Hepatic stellate cell (primary cell): ENCODE measurements at places on chromosomes 12 and 14.
A peak's percentile ranks its signal among the peaks of the same experiment; 100 is the strongest.

- no peak for DNase-seq
Observed at GRCh38 chr12:116524964-116525379, 34.2 kb upstream of the MAP1LC3B2 start.

GRCh38 chr12:108905725-108906124, 25.8 kb downstream of the DAO start:
- no peak for DNase-seq

DNA sequence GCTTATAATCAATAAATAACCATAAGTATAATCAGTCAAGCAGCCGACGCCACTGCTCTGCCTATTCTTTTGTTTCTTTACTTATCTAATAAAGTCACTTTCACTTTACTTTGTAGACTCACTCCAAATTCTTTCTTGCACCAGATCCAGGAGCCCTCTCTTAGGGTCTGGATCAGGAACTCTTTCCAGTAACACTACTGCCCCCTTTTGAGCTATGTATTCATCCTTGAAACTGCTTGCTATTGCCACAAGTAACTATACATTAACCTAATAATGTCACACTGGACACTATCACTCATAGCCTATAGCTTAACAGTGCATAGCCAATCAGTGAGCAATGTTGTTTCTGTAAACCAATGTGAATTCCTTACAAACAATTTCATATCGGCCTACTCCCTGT, 2.8 kb upstream of the NID2 start:
- DNase-seq = no peak

GRCh38 chr12:56761812-56762211, 1.3 kb upstream of the HSD17B6 start:
- no peak for DNase-seq

DNA sequence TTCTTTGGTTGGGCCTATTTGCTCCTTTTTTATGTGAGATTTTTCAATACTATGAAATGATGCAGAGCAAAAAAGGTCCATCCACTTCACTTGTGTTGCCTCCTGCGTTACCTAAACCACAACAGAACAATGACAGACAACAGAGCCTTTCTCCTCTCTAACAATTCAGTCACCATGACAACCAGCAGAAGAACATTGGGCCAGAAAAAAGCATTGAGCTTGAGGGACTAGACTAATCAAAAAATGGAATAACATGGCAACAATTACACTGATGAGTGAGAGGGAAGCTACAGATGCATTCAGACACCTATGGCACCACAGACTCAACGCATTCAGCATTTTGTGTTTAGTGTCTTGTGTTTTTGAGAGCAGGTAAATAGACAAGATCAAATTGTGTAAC, 44.6 kb upstream of the PTCSC3 start:
- DNase-seq = no peak

DNA sequence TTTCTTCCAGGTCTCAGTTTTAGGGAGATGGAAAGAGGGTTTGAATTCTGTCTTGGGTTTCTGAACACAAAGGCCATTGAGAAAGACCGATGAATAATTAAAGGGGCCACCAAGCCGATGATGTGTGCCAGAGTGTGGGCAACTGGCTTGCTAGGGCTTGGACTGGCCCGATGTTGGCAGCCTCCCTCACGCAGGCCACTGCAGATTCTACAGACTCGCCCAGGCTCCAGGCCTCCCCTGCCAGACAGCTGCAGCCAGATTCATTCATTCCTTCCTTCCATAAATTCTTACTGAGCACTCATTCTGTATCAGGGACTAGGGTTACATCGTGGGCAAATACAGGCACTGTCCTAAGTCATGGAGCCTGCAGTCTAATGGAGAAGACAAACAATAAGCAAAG, 34.9 kb downstream of the ACTN1 start:
- DNase-seq = no peak

DNA sequence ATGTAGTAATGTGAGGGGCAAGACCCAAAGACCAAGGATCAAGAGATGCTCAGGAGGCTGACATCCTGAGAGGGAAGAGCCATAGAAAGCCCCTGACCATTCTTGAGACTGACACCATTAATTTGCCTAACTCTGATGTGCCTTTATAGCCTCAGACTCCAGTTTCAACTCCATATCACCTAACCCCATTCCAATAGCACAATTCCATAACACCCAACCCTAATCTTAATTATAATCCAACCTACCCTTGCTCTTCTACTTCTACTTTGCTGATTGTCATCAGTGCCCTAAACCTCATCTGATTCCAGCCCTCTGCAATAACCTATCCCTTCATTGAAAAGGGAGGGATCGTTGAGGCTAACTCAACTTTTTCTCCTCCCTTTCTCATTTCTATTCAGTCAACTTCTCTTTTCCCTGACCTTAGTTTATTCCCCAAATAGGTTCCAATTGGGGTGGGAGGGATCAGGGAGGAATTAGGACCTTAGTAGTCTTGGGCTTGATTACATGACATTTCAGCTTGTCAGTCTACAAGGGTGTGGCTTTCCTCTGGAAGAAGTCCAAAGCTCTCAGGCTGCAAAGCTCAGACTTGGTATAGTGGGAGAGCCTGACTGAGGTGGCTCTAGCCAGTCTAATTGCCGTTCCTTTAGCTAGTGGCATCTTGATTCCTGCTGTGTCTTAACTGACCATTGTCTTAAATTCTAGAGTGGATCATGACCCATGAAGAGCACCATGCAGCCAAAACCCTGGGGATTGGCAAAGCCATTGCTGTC, 3.1 kb downstream of the PFKM start:
- no peak for DNase-seq

GRCh38 chr14:54902143-54902520, 494 bp downstream of the GCH1 start:
- DNase-seq = peak; percentile 42

GRCh38 chr12:64658892-64659481, 48.7 kb downstream of the RASSF3 start:
- no peak for DNase-seq

- peak; percentile 60 for DNase-seq
Observed at GRCh38 chr14:103808403-103809001, 38.9 kb downstream of the PPP1R13B start.

DNA sequence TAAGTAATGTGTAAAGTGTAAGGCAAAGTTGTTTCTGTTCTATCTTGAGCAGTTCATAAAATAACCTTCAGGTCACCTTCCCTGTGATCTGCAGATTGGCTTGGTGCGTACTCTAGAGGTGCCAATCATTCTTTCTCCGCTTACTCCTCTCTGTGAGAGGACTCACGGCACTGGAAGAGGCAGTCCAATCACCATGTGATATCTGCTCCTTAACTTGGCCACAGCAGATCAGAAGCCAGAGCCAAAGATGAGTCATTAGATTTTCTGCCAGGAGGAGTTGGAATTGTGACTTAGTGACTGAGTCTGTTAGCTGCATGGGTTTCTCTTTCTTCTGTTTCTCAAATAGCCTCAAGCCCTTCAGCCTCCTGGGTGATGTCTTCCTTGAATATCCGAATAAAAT, 165.5 kb downstream of the SLC41A2 start:
- DNase-seq = peak; percentile 49
